ENCODE measurements at places on chromosomes 7 and 10.
A peak's percentile ranks its signal among the peaks of the same experiment; 100 is the strongest.

GRCh38 chr10:104472505-104472904, 118.9 kb downstream of the CFAP58 start:
- DNase-seq = no peak

DNA sequence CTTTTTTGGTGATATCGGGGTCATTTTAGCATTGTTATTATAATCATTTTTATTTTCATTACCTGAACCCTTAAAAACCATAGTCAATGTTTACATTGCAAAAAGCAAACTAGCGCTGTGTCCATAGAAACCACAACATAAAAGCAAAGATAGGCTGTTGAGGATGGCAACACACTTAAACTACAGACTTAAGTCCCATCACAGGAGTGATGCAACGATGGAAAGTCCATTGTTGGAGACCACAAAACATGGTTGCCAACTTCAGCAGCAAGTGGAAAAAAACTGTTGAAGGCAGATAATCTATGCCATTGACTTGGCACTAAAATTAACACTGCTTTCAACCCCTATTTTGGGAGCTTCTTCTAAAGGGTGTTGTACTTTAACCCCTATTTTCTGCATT, 398.8 kb upstream of the IGFBP3 start:
- no peak for DNase-seq

DNA sequence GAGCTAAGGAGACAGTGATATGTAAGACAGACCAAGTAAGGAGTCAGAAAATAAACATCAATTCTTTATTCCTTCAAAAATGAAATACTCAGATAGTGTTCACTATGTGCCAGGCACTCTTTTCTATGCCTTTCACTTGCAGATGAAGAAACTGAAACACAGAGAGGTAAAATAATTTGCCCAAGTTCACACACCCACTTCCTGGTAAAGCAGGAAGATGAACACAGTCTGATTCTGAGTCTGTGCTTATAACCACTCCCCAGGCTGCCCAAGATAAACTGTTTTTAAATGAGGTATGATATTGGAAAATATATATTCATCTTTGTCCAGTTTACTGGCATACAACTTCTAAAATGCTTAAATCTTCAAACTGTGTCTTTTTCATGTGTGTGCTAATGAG, 294.4 kb upstream of the NPVF start:
- no peak for DNase-seq

- DNase-seq = no peak
These were observed 711 bp downstream of the HIP1 start for GRCh38 chr7:75737856-75738603.

- DNase-seq = no peak
These were observed 623 bp upstream of the CEP41 start for GRCh38 chr7:130441408-130441869.

DNA sequence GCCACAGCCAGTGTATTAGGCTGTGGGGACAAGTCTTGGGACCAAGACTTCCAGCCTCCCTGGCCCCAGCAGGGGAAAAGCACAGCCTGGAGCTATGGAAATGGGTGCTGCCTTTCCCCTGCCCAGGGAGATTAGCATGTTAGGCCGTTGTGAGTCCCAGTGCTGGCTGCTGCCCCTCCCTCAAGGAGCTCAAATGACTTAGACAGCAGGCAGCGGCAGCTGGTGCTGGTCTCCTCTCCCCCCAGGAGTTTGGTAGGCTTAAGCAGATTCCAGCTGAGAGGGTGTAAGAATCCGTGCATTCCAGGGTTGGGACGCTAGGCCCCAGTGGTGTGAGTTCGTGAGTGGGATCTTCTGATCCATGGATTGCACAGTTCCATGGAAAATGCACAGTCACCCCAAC, 301.5 kb upstream of the PHF14 start:
- DNase-seq = no peak

DNA sequence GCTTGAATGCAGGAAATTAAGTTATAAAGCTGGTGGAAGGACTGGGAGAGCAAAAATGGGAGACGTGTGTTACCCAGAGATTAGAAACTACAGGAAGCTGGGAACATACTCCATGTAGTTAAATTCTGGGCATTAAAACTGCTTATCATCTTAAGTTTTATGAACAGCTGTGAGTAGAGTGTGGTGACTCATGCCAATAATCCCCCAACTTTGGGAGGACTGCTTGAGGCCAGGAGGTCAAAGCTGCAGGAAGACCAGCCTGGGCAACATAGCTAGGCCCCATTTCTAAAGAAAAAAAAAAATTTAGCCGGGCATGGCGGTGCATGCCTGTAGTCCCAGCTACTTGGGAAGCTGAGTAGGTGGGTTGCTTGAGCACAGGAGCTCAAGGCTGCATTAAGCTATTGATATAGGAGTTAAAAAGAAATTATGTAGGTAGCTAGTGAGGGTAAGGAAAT, 56.2 kb upstream of the SEPHS1 start:
- DNase-seq = no peak

- no peak for DNase-seq
These were observed 11.5 kb downstream of the ELFN1 start for GRCh38 chr7:1681581-1681980.

DNA sequence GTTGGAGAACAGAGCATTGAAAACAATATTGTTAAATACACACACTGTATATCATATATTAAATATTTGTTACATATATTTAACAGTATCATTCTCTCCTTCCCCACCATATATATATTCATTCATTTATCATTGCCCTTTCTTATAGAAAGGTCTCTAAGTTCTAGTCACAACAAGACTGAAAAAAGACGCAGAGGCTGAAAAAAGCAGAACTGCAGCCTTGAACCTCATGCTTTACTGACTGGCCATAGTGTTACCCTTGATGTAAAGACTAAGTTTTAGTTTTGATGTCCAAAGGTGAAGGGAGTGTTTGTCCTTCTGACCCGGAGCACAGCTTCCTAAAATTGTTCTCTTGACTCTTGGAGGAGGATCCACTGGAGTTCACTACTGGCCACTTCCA, 247.9 kb downstream of the PTEN start:
- no peak for DNase-seq

- no peak for DNase-seq
These were observed 10.8 kb downstream of the ZNF394 start for GRCh38 chr7:99489235-99489634.

GRCh38 chr7:155225516-155225915, 72.2 kb upstream of the INSIG1 start:
- DNase-seq = no peak

DNA sequence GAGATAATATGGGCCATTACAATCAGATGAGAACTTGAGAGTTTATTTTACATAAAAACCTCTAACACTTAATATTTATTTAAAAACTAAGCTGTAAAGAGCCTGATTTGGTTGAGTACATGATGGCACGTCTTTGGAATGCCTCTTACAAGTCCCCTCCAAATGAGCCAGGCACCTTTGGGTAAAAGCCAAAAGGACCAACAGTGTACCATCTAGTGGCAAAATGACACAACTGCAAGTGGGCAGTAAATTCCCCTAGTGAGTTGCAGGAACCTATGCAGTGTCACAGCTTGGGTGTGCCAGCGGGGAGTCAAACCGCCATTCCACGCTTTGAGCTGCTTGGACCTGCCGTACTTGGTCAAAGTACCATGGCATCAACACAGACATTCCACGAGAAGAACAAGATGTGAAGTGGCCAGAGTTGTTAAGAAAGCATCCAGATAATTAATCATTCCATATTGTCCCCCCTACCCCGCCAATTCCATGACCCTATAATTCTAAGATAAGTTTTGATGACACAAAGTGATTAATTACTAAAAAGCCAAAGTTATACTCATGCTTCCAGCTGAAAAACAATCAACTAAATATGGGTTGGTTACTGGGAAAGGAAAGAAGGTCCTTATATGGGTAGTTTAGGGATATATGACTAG, 115.2 kb downstream of the SORBS1 start:
- peak; percentile 25 for DNase-seq

GRCh38 chr7:72101444-72101843, 310.7 kb downstream of the CALN1 start:
- no peak for DNase-seq

GRCh38 chr7:111933609-111934008, 272.6 kb downstream of the DOCK4 start:
- DNase-seq = no peak

- DNase-seq = no peak
These were observed 81.0 kb downstream of the PKD1L1 start for GRCh38 chr7:47867286-47867685.

DNA sequence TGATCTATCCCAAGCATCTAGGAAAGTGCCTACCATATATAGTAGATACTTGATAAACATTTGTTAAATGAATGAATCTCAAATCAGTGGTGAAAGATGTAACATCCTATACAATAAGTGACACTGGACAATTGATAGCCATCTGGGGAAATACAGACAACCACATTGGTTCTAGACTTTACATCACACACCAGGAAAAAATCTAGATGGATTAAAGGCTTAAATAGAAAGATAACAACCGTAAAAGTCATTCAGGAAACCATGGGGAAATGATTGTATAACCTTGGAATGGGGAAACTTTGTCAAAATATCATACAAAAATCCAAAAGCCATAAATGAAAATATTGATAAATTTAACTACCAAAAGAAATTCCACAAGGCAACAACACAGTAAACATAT, 7.0 kb upstream of the GARIN1A start:
- no peak for DNase-seq

- no peak for DNase-seq
These were observed 20.6 kb downstream of the RGR start for GRCh38 chr10:84265418-84265817.

DNA sequence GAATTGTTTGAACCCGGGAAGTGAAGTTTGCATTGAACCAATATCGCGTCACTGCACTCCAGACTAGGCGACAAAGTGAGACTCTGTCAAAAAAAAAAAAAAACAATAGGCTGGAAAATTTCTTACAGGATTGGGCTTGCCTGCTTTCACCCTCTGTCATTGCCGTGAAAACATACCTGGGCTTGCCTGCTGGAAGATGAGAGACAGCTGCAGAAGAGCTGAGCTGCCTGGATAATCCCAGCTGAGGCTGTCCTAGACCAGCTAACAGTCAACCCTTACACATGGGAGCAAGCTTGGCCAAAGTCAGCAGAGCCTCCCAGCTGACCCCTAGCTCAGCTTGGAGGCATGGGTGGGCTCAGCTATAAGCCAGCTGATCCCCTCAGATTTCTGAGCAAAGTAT, 306.2 kb downstream of the CCSER2 start:
- DNase-seq = no peak

DNA sequence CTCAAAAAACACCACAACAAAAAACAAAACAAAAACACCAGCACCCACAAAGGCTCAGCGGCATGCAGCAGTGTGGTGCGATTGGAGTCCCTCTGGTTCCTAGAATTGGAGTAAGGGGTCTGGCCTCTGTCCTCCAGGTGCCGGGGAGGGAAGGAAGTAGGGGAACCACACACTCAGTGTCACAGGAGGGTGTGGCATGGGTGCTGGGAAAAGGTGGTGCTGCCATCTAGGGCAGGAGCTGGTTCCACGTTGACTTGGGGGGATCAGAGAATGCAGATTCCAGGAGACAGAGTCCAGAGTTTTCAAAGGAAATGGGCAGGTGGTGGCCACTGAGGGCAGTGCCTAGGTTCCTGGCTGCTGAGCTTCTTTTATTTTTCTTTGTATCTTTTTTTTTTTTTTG, 19.8 kb upstream of the WIPI2 start:
- no peak for DNase-seq

DNA sequence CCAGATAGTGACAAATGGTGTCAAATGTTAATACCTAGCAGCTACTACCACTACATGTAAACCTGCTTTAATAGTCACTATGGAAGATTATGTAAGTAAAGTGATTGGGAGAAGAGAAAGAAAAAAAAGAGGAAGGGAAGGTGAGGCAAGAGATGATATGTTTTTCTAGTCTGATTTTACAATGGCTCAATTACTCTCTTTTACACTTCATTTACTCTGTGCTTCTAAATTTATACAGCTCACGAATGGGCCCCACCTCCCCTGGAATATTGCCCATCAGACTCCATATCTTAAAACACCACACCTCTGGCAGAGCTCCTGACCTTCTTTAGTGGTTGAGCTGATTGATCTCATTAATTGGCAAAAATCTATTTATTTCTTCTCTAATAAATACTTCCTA, 28.0 kb upstream of the IKZF1 start:
- no peak for DNase-seq

- DNase-seq = no peak
These were observed 65.5 kb downstream of the C10orf143 start for GRCh38 chr10:130045091-130045652.

GRCh38 chr10:31121757-31122577, 90.3 kb upstream of the ZNF438 start:
- no peak for DNase-seq

GRCh38 chr7:135341049-135341448, 107.4 kb downstream of the STRA8 start:
- no peak for DNase-seq

DNA sequence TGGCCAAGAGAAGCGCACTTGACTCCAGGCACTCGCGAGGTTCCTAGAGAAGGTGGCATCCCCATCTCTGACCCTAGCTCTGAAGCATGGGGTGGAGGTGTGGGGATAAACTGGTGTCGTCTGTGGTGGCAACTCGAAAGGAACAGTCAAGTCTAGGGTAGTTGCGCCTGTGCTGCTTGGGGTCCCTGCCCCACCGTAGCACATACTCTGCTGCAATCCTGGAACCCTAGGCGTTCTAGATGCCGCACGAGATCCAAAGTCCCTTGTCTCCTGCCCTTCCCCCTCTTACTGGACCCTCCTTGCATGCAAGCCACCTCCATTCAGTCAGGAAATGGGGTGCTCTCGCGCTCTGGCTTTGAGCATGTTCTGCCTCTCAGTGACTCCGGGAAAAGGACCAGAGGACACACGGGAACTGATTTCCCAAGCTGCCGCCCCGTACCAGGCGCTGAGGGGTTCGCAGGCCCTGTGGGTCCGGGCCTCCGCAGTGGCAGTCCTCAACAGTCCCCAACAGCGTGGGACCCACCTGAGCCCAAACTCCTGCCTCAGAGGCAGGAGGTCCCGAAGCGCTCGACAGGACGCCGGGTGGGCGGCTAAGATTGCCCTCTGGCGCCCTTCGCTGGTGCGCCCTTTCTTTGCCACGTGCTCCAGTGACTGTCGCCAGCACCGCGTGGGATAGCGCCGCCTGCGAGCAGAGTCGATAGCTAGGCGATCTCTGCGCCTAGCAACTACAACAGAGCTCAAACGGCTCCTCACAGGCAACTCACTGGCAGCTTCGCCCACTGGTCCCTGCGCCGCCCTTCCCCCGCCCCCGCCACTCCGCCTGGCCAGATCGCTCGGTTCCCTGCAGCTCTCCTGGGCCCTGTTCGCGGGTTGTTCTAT, 452.0 kb downstream of the REEP3 start:
- DNase-seq = no peak

DNA sequence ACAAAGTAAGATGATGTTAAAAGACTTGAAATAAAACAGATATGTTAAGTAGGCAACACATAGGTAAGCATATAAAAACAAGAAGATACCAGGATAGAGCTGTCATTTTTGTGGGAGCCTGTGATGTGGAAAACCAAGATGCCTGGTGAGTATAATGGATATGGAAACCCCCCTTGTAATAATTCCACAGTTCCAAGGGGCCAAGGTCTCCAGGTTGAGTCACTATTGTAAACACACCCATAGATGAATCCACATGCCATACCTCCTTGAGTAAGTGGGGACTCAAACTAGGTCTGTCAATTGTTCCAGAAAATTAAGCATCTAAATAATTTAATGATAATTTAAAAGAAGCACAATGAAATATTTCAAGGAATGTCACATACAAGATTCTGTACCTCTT, 15.9 kb downstream of the CAV1 start:
- no peak for DNase-seq
